ENCODE measurements at places on chromosomes 6 and 20.

- DNase-seq = no peak
Measured at GRCh38 chr6:133814797-133815196, 74.1 kb upstream of the TCF21 start.

GRCh38 chr20:34586488-34587163 lies 28.1 kb downstream of the MAP1LC3A start:
- DNase-seq = no peak

GRCh38 chr6:129329678-129330077 lies 380.3 kb downstream of the ARHGAP18 start:
- DNase-seq = no peak

DNA sequence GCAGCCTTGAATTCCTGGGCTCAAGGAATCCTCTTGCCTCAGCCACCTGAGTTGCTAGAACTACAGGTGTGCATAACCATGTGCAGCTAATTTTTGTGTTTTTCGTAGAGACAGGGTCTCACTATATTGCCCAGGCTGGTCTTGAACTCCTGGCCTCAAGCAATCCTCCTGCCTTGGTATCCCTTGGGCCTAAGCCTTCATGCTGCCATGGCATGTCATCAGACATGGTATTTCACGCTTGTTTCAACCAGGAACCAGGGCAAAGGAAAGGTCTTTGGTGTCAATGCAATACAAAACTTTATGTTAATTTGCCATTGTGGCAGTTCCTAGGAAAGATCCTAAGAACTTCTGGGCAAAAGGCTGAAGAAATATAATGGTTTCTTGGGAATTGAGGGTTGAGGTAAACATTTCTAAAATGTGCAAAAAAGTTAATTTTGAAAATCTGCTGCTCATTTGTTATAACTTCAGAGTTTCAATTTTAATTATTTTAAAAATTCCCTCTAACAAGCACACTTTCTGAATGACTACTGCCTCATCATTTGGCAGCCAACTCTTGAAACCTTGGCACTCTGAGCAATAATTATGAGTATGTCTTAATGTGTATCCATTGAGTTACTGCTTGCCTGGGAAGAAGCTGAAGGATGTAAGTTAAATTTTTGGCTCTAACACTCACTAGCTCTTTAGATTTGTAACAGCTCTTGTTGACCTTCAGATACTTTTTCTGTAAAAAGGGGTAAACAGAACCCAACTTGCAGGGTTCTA lies 154.1 kb downstream of the GJA10 start:
- DNase-seq = no peak

DNA sequence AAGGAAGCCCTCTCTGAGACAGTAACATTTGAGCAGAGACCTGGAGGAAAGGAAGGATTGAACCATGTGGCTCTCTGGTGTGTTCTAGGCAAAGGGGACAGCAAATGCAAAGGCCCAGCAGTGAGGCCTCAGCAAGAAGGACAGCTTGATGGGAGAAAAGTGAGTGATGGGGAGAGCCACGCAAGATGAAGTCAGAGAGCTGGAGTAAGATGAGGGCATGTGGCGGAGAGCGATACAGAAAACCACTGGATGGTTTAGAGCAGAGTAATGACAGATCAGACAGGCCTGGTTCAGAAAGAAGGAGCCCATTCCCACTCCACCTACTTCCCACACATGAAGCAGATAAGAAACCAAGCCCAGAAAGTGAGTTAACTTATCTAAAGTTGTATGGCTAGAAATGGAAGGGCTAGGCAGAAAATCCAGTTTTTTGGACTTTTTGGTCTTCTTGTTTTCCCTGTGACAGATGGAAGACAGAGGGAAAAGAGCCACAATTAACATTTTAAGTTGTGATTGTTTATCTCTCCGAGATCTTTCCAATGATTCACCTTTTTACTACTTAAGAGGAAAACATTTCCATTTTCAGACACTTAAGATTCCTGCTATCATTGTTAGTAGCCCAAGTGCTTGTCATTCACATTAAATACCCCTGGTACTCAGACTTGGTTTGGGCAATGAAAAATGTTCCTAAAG lies 723 bp upstream of the SNPH start:
- no peak for DNase-seq

GRCh38 chr6:43875849-43876572 lies 106.0 kb downstream of the VEGFA start:
- no peak for DNase-seq

DNA sequence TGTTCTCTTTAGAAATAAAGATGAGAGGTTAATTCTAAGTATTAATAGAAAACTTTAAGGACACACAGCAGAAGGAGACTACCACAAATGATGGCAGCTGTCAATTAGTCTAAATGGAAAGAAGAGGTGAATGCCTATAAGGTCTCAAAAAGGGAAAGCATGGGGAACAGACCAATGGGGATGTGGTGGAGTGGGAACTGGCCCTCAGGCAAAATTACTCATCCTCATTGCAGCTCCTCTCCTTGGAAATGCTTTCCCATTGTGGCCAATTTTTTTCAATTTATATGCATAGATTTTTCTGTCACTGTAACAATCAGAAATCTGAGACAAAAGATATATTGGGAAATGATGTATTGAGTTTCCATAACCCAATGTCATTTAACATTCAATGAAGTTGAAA lies 222.9 kb upstream of the DEFB112 start:
- DNase-seq = no peak

- DNase-seq = no peak
Measured at GRCh38 chr6:107490566-107491137, 735 bp downstream of the SOBP start.

- DNase-seq = no peak
Measured at GRCh38 chr20:31974951-31975487, 7.1 kb downstream of the XKR7 start.

- no peak for DNase-seq
Measured at GRCh38 chr6:85062884-85063283, 298.5 kb upstream of the TBX18 start.

- DNase-seq = no peak
Measured at GRCh38 chr20:31713312-31714273, 9.1 kb downstream of the BCL2L1 start.

DNA sequence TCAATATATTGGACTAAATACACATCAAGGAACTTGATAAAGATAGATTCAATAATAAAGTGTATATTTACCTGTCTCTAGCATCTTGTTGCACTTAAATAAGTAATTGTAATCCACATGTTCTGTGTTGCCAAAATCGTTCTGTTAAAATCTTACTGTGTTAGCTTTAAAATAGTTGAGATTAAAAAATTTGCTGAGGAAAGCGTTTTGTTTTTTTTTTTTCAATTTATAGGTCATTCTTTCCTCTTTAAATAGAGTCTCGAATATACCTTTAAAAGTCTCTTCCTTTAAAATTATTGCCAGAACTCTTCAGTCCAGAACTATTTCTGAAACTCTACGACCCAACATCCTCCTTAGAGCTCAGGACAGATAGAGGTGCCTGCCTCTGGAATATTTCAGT lies 195.6 kb upstream of the OPRM1 start:
- DNase-seq = no peak

GRCh38 chr6:40328386-40328985 lies 258.7 kb downstream of the LRFN2 start:
- no peak for DNase-seq

DNA sequence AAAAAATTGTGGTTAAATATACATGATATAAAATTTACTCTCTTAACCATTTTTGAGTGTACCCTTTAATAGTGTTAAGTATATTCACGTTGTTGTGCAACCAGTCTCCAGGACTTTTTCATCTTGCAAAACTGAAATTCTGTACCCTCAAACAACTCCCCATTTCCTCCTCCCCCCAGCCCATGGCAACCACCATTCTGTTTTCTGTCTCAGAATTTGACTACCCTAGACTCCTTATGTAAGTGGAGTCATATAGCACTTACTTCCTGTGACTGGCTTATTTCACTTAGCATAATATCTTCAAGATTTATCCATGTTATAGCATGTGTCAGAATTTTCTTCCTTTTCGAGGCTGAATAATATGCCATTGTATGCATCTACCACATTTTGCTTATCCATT lies 5.1 kb downstream of the VPS16 start:
- no peak for DNase-seq

DNA sequence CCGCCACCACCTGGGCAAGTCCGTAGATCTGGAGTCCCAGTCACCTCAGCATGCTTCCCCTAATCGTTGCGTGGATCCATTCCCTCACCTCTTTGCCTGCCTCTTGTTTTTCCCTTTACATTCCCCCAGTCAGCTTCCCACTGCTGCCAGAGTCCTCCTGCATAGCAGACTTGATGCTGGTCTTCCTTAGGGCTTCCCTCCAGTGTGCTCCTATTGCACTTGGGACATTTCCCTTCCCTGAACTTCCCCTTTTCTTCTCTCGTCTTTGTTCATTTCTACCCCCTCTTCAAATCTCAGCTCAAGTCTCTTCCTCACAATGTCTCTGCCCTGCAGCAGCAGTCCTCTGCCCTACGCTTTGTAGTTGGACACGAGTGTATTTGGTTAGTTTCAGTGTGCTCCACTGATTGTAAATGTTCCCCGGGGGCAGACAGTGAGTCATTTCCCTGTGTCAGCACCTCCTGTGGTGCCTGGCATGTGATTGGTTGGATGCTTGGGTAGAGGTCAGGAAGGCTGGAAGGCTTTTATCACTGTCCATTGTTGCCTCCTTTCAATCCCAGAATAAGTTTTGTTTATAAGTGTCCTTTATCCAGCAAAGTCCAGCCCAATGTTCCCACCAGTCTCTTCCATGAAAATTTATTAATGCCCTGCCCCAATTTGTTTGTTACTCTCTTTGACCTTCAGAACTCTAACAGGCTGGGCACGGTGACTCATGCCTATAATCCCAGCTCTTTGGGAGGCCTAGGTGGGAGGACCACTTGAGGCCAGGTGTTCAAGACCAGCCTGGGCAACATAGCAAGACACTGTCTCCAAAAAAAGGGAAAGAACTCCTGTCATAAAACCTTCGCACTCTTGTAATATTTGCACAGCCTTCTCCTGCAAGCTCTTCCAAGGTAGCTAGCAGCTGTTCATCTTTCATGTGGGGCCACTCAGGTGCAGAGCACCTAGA lies 38.3 kb downstream of the FAM120B start:
- DNase-seq = no peak

DNA sequence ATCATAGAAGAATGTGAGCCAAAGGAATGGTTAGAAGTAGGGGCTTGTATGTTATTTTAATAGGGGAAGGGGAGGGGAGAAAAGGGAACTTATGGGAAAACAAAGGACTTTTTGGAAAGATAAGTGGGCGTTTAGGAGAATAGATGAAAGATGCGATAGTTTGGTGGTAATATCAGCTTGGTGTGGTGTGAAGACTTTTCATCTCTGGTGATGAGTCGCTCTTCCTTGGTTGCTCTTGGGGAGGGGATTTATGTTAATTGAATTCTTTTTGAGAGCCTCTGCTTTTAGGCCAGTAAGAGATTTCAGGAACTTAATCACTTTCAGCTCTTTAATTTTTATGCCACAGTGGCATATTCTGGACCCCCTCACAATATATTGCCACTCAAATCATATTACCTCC lies 10.8 kb downstream of the HECA start:
- no peak for DNase-seq

DNA sequence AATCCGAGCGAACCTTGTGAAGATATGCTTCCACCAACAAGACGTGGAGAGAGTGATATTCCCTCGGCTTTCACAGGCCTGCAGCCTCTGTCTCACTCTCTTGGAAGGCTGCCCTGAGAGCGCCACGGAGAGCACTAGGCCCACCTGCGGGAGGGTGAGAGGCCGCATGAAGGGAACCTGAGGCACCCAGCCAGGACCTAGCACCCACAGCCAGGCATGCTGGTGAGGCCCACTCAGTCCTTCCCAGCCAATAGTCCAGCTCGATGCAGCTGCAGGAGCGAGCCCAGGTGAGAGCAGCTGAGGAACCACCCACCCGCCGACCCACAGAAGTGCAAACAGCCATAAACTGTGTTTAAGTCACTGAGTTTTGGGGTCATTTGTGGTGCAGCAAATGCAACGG lies 227.2 kb downstream of the QKI start:
- DNase-seq = no peak

GRCh38 chr20:11130554-11131166 lies 456.9 kb upstream of the JAG1 start:
- DNase-seq = no peak

- DNase-seq = no peak
Measured at GRCh38 chr20:38343311-38344106, 2.8 kb upstream of the LBP start.

DNA sequence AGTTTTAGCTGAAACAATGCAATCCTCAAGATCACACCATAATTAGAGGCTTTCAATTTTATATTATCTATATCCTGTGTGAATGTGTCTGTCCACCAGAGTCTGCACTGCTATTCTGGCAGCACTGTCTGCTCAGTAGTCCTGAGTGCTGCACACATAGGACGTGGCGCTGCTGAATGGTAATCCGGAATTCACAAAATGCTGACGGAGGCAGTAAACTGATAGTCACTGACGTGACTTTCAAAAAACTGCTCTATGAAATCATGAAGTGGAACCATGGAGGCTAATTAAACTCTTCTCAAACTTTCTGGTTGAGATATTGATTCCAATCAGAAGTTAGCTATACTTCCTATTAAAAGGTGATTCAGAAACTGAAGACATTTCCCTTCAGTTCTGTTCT lies 190.8 kb upstream of the NOX3 start:
- no peak for DNase-seq

GRCh38 chr6:166168616-166169548 lies 1.2 kb upstream of the TBXT start:
- no peak for DNase-seq

DNA sequence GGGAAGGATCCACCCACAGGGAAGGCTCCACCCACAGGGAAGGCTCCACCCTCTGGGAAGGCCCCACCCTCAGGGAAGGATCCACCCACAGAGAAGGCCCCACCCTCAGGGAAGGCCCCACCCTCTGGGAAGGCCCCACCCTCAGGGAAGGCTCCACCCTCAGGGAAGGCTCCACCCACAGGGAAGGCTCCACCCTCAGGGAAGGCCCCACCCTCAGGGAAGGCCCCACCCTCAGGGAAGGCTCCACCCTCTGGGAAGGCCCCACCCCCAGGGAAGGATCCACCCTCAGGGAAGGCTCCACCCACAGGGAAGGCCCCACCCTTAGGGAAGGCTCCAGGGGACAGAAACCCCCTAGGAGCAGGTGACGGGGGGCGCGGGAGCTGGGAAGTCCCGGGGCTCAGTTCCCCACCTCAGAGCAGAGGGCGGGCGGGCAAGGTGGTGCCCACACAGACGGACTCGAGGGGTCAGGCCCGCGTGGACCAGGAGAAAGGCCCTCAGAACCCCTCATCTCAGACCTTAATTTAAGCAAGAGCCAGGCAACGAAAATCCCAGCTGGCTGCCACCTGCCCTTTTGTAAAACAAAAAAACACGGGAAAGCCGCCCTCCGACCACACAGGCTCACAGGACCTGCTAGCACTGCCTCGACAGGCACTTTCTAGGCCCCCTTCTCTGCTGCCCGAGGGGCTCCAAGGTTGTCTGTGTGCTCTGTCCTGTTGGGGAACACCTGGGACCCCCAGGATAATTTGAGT lies 39.7 kb downstream of the KCNQ2 start:
- DNase-seq = no peak

GRCh38 chr6:166301611-166302529 lies 6.3 kb downstream of the PRR18 start:
- no peak for DNase-seq

GRCh38 chr6:34970488-34970887 lies 81.4 kb downstream of the ANKS1A start:
- no peak for DNase-seq

GRCh38 chr6:12582421-12583110 lies 134.0 kb upstream of the PHACTR1 start:
- DNase-seq = no peak

GRCh38 chr20:3163099-3164042 lies 3.7 kb upstream of the FASTKD5 start:
- DNase-seq = no peak

Measured in stimulated activated CD8-positive, alpha-beta memory T cell treated with anti-CD3 and anti-CD28 coated beads, Interleukin-12 subunit alpha, Interleukin-12 subunit beta, amount 100 ng/mL, for 4 hours (primary cell).